ENCODE measurements at places on chromosomes 7 and 10. TPM values are rescaled to one million over a fixed set of nuclear protein-coding genes. Genes with fewer than 3 reads are reported as not detected.

GRCh38 chr7:147418966-147419365 lies 1171.6 kb upstream of the C7orf33 start:
- DNase-seq: no peak

DNA sequence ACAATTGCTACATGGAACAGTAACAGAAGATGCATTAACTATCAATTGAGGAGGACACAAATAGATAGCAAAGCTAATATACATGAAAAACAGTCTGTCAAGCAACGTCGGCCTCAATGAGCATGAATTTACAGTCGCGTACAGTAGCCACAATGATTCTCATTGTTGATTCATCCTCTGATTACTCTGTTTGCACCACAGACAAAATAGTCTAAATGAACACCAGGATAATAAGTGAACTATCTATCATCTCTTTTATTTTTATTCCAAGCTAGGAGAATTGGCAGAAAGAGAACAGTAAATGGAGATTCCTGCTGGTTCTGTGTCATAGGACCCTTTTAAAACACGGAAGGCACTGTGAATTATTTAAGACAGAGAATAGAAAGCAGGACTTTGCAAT lies 108.5 kb downstream of the EVX1 start:
- DNase-seq: no peak

DNA sequence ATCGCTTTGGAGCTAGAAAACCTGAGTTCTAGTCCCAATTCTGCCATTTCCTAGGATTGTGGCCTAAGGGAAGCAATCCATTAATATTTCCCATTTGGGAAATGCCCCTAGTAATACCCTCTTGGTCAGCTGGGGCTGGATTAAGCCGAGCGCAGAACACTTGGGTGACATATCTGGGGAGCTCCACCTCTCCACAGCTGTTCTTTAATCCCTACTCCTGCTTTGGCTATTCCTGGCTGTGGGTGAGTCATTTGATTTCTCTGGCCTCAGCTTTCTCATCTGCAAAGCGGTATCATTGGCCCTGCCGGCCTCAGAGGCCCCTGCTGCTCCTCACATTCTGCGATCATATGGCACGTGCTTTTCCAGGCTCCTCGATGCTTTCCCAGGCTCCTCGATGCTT lies 108.3 kb downstream of the BUB3 start:
- no peak for DNase-seq

DNA sequence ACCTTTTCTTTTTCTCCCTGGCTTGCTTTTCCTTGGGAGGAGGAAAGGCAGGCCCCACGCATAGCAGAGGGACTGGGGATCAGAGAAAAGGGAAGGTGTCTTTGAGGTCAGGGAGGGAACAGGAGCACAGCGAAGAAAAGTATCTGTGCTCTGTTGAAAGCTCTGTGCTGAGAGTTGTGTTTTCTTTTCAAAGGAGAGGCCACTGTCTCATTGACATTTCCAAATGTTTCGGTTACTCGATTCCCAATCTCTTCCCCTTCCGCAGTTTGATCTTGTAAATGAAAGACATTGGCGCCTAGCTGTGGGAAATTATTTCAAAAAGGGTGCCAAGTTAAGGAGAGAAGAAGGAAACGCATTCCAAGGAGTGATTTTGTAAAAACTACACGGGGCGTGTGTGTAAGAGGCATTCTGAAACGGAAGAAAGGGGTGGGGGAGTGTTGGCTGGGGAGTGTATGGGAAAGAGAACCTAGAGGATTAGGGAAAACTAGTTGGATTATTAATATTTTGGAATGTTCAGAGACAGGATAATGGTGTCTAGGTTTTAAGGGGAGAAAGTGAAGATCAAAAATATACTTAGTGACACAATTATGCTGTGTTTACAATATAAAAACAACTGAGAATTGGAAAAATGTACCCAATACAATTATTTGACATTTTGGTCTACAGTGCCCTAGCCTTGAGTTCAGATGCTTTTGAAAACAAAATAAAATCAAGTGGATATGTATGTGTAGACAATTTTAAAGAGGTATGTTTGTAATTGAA lies 708 bp downstream of the KLHDC10 start:
- DNase-seq: no peak

DNA sequence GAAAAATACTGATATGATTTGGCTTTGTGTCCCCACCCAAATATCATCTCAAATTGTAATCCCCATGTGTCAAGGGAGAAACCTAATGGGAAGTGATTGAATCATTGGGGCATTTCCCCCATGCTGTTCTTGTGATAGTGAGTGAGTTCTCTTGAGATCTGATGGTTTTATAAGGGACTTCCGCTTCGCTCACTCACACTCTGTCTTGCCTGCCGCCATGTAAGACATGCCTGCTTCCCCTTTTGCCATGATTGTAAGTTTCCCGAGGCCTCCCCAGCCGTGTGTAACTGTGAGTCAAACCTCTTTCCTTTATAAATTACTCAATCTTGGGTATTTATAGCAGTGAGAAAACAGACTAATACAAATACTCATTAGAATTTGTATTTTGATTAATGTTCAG lies 5.1 kb upstream of the MRPS17 start:
- no peak for DNase-seq

DNA sequence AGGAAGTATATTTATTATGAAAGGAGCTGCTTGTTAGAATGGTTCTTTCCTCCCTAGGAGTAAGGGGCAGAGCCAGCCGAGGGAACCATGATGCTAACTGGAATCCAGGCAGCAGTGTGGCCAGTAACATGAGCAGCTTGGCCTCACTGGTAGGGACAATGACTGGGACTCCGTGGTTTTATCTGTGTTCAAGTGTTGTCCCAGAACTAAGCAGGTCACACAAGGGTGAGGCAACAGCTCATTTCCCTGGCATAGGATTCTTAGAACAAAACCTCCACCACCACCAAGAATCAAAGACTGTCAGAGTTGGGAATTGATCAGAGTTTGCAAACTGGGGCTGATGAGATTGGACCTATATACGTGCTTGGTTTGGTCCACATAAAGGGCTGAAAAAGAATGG lies 138.9 kb upstream of the COBL start:
- no peak for DNase-seq

GRCh38 chr10:53140506-53140905 lies 367.9 kb upstream of the MBL2 start:
- DNase-seq: peak; percentile 26

DNA sequence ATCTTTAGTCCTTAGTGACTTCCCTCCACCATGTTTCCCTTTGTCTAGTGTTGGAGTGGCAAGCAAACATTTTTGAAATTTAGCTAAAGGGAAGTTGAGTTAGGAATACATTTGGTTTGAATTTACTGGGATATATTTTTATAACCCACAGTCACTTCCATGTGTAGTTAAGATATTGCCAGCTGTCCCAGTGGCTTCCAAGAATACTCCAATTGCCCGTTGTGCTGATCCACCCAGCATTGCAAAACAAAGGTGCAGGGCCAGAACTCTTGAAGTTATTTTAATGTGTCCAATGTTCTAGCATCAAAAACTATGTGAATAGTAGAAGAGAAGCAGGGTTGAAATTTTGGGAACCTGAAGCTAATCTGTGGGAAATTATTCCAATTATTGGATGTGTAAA lies 2.5 kb upstream of the P4HA1 start:
- no peak for DNase-seq

DNA sequence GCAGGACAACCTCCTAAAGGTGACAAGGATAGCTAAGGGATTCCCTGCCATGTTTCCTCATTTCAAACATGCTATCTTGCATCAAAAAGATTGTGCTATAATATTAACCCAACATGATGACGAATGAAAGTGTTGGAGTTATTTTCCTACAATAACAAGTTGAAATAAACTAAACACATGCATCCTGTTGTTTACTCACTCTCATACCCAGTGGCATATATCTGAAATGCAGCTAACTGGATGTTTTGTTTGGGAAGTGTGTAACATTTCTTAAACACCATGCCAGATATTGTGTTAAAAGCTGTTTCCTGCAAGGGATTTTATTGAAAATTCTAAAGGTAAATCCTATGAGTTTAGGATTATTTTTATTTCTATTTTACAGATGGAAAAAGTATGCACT lies 139.6 kb downstream of the TFPI2 start:
- DNase-seq: no peak

GRCh38 chr7:28573651-28574301 lies 161.5 kb downstream of the CREB5 start:
- DNase-seq: no peak

DNA sequence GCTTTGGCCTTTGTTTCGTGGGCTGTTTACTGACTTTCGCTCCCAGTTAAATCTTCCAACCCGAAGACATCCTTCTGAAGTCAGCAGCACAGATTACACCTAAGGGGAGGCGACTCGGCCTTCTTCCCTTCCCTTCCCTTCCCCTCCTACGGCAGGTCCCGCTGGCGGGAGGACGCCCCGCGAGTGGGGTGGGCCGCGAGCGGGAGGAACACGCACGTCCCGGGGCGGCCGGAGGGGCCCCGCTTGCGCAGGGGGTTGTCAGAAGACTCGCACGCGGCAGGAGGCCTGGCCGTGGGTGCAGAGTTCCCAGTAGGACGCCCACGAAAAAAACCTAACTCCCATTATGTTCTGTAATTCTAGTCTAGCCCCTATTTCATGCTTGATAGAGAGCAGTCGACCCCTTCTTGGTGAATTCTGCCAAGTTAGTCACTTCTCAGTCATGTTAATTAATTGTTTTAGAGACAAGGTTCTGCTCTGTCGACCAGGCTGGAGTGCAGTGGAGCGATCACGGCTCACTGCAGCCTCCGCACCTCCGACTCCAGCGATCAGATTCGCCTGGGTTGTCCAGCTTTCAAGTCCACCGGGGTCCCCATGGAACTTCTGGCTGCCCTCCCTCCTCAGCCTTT lies 19.2 kb upstream of the ZNF32 start:
- DNase-seq: peak; percentile 35

DNA sequence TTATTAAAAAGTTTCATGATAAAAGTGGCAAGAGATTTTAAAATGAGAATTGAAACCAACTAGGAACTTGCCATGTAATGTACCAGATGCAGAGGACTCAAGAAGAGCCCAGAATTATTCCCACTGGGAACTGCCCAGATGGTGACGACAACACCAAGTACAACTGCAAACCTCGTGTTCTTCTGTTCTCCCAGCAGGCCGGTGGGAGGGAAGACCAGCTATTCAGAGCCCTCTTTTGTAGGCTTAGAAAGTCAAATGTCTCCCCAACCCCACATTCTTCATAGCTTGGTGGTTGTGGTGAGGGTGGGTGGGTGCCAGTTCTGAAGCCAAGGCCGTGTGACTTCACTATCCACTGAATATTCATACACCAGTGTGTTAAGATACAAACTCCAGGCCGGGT lies 54.3 kb upstream of the ITGB1 start:
- no peak for DNase-seq

- DNase-seq: no peak
Observed at GRCh38 chr7:17302575-17303142, 4.2 kb downstream of the AHR start.

DNA sequence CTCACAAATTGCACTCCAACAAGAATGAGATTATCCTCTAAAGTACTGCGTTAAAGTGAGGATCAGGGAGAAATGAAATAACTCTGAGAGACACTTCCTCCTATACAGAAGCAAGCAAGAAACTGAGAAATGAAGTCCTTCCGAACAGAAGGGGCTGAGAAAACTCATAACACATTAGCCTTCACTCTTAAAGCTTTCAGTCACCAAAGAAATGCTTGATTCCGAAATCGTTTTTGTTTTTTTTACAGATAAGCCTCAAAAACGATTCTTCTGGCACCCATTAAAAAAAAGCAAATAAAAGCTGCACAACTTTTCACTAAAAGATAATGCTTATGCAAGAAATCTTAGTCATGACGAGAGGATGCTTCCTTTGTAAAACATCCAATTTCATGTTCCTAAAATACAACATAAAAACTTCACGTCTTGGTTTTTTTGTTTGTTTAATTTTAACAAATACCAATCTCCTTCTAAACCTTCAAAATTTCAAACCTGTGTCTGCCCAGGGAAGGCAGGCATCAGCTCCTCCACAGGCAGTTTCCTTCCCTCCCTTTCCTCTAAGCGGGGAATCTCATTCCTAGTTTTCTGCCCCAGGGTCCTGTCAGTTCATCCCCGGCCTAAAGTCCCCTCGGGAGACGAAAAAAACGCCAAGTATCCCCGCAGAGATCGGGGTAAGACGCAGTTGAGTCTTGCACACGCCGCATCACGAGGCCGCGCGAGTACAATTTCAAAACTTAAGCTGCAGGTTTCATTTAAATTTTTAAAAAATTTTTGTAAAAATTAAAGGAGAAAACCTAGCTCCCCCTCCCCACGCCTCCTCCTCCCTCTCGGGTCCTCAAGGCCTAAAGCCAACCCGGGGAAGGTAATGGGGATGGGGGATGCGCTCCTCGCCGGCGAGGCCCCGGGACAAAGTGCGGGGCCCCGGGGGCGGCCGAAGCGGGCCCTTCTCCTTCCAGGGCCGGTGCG lies 1.1 kb downstream of the BAZ1B start:
- DNase-seq: no peak

DNA sequence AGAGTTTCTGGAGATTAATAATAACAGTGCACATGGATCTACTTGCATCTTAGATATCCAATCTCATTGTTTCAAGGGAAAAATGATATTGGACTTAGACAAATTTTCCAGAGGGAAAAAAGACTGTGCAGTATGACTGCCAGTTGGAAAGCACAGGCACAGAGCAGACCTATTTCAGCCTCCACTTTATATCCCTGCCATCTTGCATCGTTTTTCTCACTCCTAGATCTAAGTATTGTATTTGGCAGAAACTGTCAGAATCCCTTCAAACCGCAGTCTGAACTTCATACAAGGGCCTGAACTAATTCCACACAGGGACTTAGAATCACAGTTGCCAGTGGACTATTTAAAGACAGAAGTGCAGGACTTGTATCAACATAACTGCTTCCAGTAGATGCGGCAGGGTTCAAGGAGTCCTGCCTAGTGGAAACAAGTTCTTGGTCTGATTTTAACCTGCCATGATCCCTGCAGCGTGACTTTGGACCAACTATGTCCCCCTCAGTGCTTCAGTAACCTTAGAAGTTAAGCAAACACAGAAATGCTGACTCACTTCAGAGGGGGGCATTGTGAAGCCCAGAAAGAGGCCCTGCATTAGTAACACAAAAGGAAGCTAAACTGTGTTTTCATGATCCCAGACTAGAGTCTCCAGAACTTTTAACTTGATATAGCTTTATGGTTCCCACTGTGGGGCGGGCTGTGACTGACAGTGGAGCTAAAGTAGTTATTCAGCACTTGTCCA lies 95.7 kb upstream of the PALS2 start:
- peak; percentile 85 for DNase-seq

- DNase-seq: no peak
Observed at GRCh38 chr7:51366930-51367613, 50.5 kb upstream of the COBL start.

Gene CABCOCO1
- total RNA-seq: 0.07 TPM

Gene SORCS1
- 2.1 TPM for total RNA-seq

Gene PRKRIP1
- 31.5 TPM for total RNA-seq

Gene COX19
- 14.1 TPM for total RNA-seq

Gene HMX3
- total RNA-seq: not detected

Gene PAPSS2
- 11.4 TPM for total RNA-seq
